ENCODE measurements at places on chromosomes 3 and 15.

DNA sequence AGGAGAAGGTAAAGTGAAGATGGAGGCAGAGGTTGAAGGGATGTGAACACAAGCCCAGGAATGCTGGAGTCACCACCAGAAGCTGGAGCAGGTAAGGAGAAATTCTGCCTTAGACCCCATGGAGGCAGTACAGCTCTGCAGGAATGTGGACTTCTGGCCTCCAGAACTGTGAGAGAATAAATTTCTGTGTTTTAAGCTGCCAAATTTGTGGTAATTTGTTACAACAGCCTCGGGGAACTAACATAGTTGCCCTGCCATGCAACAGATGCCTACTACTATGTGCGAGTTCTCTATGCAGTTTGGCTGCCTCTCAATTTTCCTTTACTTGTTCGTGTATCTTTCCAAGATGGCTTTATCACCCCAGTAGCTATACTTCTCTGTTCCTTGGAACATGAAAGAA, 394.1 kb downstream of the TUSC7 start:
- no peaks in the 10 kb centered on the region for H3K4me1 ChIP-seq
- no peak overlapping the region for H3K4me3 ChIP-seq
- no peak for DNase-seq
- no peak overlapping the region for H3K27ac ChIP-seq
- H3K36me3 ChIP-seq: no peaks in the 10 kb centered on the region

DNA sequence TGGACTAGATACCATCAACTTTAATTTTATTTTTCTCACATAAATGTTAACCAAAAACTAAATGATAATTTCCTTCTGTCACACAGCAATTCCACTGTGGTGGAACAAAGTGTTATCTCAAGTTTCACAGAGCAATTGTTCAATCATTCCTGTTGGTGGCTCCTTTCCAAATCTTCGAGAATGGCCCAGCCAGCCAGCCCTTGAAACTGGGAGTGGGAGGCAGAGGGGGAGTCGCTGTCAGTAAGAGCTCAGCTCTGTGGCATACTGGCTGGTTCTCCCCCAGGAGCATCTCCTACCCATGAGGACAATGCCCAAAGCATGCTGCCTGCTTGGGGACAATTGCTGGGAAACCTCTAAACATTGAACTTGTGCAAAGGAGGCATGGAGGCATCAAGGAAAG, 47.7 kb downstream of the MECOM start:
- H3K27me3 ChIP-seq: no peaks in the 10 kb centered on the region
- DNase-seq: no peak
- H3K4me3 ChIP-seq: no peak overlapping the region
- no peaks in the 10 kb centered on the region for H3K36me3 ChIP-seq

DNA sequence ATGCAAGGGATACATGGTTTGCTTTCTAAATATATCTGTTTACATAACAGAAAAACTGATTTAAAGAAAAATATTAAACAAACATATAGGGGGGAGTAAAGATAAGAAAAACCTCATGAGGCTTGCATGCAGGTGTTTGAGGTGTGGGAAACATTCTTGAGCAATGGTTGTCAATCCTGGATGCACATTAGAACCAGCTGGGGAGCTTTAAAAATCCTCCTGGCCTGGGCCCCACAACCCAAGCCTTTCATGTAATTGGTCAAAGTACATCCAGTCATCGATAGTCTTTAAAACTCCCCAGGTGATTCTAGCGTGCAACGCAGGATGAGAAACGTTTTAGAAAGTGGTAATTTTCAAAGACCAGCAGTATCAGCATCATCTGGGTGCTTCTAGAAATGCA, 18.3 kb downstream of the NMNAT3 start:
- DNase-seq: no peak
- no peak overlapping the region for H3K4me3 ChIP-seq
- H3K4me1 ChIP-seq: peaks cover 7% of the 10 kb centered on the region
- no peaks in the 10 kb centered on the region for H3K27me3 ChIP-seq
- no peak overlapping the region for H3K27ac ChIP-seq

- H3K4me1 ChIP-seq: peaks cover 7% of the 10 kb centered on the region
- peak overlapping the region; percentile 89 for H3K27ac ChIP-seq
- peak; percentile 89 for DNase-seq
- H3K36me3 ChIP-seq: no peaks in the 10 kb centered on the region
- peak overlapping the region; percentile 28 for H3K4me3 ChIP-seq
Observed at GRCh38 chr15:100902436-100903167, 16.6 kb upstream of the LRRK1 start.

- H3K36me3 ChIP-seq: no peaks in the 10 kb centered on the region
- H3K27me3 ChIP-seq: no peaks in the 10 kb centered on the region
- DNase-seq: no peak
- no peak overlapping the region for H3K27ac ChIP-seq
Observed at GRCh38 chr15:42073418-42073817, 20.9 kb downstream of the PLA2G4D start.

DNA sequence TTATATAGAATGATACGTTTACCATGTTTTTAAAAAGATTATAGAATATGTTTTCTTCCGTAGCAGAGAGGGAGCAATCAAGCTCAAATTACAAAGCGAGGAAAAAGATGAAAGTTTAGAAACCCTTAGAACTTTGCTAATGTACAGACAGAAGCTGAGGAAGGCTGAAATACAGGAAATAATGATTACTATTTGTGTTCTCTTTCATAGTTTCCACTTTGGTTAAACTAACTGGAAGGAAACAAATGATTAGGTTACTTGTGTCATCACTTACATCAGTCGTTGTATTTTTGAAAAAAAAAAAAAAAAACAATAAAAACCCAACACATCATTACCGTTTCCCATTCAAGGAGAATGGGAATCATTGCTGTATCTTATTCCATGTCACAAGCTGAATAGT, 337.8 kb upstream of the CBLB start:
- H3K4me1 ChIP-seq: no peaks in the 10 kb centered on the region
- DNase-seq: no peak
- H3K36me3 ChIP-seq: no peaks in the 10 kb centered on the region

- DNase-seq: no peak
- H3K27me3 ChIP-seq: no peaks in the 10 kb centered on the region
- H3K4me3 ChIP-seq: no peak overlapping the region
- H3K36me3 ChIP-seq: no peaks in the 10 kb centered on the region
Observed at GRCh38 chr3:189267981-189268613, 96.3 kb downstream of the TPRG1 start.

DNA sequence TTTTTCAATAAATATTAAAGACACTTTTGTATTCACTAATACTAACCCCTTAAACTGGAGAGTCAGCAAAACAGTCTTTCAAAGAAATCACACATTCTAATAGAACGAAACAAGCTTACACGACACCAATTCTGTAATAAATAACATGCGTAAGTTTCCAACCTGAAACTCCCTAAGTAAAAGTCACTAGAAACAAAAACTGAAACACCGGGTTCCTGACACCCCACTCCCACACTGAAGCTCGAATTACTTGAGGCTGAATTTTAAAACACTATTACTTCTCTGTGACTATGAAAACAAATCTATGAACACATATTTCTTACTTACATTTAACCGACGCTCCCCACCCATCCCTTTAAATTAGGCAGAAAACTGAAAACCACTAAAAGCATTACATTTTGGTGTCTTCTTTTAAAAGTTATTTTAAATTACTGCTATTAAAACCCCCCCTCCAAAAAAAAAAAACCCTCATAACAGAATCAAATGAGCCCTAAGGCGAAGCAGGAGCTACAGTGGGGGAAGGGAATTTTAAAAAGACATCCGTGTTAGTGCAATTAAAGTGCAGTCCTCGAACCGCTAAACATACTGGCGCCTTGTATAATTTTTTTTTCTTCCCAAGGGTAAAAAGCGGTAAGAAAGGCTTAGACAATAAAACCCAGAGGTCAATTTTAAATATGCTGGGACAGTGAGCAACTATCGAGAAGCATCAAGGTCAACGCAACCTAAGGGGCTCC, 878 bp downstream of the SPPL2A start:
- H3K4me1 ChIP-seq: peaks cover 2% of the 10 kb centered on the region
- H3K27me3 ChIP-seq: no peaks in the 10 kb centered on the region
- H3K4me3 ChIP-seq: peak overlapping the region; percentile 98
- H3K36me3 ChIP-seq: no peaks in the 10 kb centered on the region

DNA sequence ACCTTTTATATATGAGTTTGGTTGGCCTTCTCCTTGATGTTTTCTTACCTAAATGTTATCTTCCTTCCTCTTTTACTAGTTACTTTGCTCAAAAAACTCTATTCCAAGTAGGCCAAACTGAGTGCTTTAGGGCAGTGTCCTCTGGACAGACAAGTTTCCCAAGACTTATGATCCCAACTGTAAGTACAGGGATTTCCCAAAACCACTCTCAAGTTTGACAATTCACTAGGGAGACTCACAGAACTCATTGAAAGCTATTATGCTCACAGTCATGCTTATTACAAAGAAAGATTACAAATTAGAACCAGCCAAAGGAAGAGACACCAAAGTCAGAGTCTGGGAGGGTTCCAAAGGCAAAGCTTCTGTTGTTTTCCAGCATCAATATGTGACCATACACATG, 534.2 kb upstream of the ALCAM start:
- H3K4me1 ChIP-seq: no peaks in the 10 kb centered on the region
- H3K27ac ChIP-seq: no peak overlapping the region
- DNase-seq: no peak
- no peak overlapping the region for H3K4me3 ChIP-seq
- no peaks in the 10 kb centered on the region for H3K36me3 ChIP-seq

GRCh38 chr3:40337136-40338108, 27.9 kb downstream of the EIF1B start:
- DNase-seq: no peak
- H3K27ac ChIP-seq: no peak overlapping the region
- H3K36me3 ChIP-seq: no peaks in the 10 kb centered on the region
- H3K4me1 ChIP-seq: no peaks in the 10 kb centered on the region

DNA sequence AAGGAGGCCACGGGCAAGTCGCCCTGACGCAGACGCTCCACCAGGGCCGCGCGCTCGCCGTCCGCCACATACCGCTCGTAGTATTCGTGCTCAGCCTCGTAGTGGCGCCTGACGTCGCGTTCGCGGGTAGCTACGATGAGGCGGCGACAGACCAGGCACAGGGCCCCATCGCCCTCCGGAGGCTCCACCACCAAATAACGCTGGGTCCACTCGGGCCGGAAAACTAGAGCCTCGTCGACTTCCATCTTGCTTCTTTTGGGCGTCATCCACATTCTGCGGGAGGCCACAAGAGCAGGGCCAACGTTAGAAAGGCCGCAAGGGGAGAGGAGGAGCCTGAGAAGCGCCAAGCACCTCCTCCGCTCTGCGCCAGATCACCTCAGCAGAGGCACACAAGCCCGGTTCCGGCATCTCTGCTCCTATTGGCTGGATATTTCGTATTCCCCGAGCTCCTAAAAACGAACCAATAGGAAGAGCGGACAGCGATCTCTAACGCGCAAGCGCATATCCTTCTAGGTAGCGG, at the start of gene EPM2AIP1:
EPM2AIP1 (minus strand) TSS at position 326 of the 520 bp plus-strand sequence; CDS start at position 272, 54 bp downstream.
- peak within 1 kb of the TSS; percentile 84 for H3K4me3 ChIP-seq
- no peaks in the 10 kb centered on the region for H3K27me3 ChIP-seq
- no peaks in the 10 kb centered on the region for H3K36me3 ChIP-seq
- DNase-seq: no peak
- H3K4me1 ChIP-seq: peaks cover 5% of the 10 kb centered on the region

DNA sequence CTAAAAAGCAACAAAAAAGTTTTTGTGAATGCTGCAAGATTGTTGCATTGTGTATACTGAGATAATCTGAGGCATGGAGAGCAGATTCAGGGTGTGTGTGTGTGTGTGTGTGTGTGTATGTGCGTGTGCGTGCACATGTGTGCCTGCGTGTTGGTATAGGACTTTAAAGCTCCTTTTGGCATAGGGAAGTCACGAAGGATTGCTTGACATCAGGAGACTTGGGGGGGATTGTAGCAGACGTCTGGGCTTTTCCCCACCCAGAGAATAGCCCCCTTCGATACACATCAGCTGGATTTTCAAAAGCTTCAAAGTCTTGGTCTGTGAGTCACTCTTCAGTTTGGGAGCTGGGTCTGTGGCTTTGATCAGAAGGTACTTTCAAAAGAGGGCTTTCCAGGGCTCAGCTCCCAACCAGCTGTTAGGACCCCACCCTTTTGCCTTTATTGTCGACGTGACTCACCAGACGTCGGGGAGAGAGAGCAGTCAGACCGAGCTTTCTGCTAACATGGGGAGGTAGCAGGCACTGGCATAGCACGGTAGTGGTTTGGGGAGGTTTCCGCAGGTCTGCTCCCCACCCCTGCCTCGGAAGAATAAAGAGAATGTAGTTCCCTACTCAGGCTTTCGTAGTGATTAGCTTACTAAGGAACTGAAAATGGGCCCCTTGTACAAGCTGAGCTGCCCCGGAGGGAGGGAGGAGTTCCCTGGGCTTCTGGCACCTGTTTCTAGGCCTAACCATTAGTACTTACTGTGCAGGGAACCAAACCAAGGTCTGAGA, 4.7 kb downstream of the BHLHE40 start:
- peaks cover 7% of the 10 kb centered on the region for H3K4me1 ChIP-seq
- H3K4me3 ChIP-seq: no peak overlapping the region
- DNase-seq: no peak
- no peaks in the 10 kb centered on the region for H3K27me3 ChIP-seq
- no peaks in the 10 kb centered on the region for H3K36me3 ChIP-seq

DNA sequence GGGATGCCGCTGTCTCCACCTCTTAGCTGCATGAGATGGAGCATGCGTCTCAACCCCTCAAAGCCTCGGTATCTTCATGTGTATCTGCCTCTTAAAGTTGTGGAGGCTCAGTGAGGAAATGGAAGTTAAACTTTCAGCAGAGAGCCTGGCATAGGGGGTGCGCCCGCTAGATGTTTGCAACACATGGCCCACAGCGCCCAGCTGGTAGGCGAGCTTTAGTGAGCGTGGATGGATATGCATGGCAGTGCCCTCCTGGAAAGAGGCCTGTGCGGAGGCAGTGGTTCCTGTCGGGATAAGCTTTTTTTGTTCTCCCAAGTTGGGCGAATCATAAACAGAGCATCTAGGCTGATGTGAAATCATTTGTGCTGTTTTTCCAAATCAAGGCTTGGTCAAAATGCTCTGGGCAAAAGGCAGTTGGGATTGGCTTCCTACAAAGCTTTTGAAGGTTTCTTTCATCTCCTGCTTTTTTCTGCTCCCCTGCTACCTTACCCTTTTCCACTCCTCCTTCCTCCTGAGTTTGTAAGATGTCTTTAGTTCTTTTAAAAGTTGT, 272.4 kb upstream of the TPM1 start:
- H3K36me3 ChIP-seq: no peaks in the 10 kb centered on the region
- no peaks in the 10 kb centered on the region for H3K4me1 ChIP-seq
- H3K4me3 ChIP-seq: no peak overlapping the region
- no peaks in the 10 kb centered on the region for H3K27me3 ChIP-seq
- no peak overlapping the region for H3K27ac ChIP-seq
- no peak for DNase-seq

- no peak for DNase-seq
- no peak overlapping the region for H3K27ac ChIP-seq
- H3K27me3 ChIP-seq: no peaks in the 10 kb centered on the region
- H3K4me1 ChIP-seq: peaks cover 13% of the 10 kb centered on the region
- no peak overlapping the region for H3K4me3 ChIP-seq
Observed at GRCh38 chr3:73500321-73500720, 124.4 kb downstream of the PDZRN3 start.

Data from ovary (tissue), 10 donors.